ENCODE measurements at places on chromosomes 6 and 20.

DNA sequence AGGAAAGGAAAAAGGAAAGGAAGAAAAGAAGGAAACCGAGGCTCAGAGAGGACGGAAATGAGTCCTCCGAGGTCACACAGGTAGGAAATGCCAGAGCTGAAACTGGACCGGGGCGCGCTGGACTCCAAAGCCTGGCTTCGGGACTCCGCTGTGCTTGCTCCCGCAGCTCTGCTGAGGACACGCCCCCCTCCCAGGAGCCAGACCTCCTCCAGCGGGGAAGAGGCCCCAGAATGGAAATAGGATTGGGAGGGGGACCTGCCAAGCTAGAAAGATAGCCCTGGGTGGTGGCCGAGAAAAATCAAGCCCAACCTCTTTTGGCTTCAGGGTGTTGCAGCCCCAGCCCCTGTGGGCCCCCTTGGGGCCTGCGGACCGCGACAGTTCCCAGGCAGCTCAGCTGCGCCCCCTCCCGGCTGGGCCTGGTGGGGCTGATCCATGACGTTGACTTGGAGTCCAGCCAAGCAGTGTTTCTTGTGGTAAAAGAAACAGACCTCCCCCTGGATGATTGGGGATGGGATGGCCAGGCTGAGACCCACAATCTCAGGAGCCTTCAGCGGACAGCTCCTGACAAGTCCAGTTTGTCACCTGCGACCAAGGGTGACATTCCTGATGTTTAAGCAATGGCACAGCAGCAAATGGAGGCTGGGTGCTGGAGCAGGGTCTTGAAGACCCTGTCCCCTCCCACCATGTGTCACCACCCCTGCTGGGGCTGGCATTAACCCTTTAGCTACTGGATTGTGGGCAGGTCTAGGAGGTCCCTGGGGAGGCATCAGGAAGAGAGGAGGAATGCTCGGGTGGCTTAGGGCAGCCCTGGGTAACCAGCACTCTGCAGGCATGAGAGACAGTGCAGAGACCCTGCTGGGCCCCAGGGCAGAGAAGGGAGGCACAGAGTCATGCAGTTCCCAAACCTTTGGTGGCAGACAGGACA lies 55.4 kb downstream of the RIPOR3 start:
- no peak for DNase-seq

DNA sequence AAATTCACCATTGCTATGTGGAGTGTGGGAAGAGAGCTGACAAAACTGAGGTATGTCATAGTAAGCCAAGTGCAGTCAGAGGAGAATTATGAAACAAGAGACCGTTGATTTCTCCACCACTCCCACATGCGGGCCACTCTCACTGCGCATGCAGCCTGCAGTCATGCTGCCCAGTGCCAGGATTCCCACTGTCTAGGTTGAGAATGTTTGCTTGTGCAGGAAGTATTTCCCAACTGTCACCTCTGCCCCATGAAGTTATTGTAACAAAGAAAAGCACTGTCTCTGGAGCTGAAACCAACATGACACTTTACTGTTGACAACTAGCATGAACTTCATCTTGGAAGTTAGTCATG lies 18.7 kb upstream of the SFT2D1 start:
- no peak for DNase-seq

DNA sequence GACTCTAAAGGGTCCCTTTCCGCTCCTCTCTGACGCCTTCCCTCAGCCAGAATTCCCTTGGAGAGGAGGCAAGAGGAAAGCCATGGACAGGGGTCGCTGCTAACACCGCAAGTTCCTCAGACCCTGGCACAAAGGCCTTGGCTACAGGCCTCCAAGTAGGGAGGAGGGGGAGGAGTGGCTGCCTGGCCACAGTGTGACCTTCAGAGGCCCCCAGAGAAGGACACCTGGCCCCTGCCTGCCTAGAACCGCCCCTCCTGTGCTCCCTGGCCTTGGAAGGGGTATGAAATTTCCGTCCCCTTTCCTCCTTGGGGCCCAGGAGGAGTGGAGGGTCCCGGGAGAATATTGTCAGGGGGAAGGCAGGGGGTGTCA lies 2.7 kb downstream of the VEGFA start:
- no peak for DNase-seq

- DNase-seq = no peak
Observed at GRCh38 chr20:39462416-39462945, 500.3 kb downstream of the DHX35 start.

- no peak for DNase-seq
Observed at GRCh38 chr6:52555518-52556233, 21.2 kb downstream of the TRAM2 start.

GRCh38 chr6:53718597-53719460 lies 53.3 kb upstream of the KLHL31 start:
- DNase-seq = peak; percentile 19

DNA sequence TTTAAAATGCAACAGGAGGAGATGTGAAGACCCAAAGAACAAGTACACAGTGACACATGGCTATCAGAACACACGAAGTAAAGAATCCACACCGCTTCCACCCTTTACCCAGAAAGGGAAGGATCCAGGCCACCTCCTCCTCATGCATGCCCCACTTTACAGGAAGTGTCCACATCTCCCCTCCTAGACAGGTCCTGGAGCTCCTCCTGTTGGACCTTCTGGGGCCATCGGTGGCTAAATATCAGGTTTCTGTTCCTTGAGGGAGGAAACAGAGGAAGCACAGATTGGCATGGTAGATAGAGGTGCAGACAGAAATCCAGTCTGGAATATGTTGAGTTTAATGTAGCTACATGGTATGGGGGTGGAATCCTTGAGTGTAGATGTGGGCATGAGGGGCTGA lies 10.9 kb downstream of the NINL start:
- DNase-seq = no peak

- DNase-seq = no peak
Observed at GRCh38 chr6:98970469-98970868, 22.7 kb upstream of the FBXL4 start.

GRCh38 chr6:20417819-20418218 lies 16.1 kb downstream of the E2F3 start:
- no peak for DNase-seq

DNA sequence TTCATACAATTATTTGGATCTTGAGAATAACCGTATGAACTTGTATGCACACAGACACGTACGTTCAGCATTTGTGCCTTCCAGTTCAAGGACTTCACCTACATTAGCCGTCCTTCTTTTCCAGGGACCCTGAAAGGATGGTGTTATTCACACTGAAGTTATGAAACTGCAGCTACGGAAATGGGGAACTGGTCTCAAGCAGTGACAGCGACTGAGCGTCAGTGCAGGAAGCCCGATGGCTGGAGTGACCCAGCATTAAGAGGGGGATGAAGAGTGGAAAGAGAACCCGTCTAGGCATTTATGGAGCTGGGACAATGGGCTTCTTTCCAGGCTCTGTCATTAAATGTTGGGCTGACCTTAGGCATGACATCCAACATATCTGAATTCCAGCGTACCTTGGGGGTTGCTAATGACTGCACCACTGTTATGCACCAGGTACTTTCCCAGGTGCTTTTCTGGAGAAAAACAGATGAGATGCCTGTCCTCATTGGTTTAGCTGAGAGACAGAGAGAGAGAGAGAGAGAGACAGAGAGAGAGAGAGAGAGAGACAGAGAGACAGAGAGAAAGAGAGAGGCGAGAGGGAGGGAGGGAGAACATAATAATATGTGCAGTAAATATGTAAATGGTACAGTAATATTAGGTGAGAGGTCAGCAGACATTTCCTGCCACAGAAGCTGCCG lies 204.7 kb upstream of the EXOC2 start:
- no peak for DNase-seq

DNA sequence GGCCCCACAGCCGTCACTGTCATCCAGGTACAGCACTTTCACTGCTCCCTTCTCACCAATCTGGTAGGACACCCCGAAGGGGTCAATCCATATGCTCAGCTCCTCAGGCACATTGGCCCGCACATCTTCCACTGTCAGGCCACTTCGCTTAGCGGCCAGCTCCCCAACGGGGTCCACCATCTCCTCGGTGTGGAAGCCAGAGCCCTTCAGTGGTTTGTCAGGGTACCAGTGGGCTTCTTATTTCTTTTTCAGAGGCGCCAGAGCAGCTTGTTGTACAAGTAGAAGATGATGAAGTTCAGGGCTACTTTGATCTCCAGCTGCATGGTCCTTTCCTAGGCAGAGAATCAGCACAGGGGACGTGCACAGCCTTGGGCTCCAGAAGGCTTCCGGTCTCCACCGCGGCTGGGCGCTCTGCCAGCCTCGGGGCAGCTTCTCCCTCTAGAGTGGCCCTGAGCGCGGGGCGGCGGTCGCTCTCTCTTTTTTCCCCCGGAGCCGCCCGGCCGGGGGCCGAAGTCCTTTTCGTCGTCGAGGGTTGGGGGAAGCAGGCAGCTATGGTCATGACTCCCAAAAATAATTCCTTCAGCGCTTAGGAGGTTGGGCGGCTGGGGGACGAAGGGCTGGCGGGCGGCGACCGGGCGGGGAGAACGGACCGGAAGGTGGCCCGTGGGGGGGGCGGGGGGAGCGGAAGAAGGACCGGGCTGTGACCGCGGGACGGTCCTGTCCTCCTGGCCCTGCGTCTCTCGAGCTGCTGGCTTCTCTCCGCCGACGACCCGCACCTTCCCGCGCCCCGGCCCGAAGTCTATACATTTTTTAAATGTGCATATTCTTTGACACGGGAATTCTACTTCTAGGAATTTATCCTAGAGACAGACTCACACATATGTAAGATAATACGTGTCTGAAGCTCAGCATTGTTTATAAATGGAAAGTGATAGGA lies 6.5 kb upstream of the ZSCAN9 start:
- peak; percentile 74 for DNase-seq

GRCh38 chr6:112037783-112038216 lies 16.1 kb upstream of the CCN6 start:
- DNase-seq = peak; percentile 71

DNA sequence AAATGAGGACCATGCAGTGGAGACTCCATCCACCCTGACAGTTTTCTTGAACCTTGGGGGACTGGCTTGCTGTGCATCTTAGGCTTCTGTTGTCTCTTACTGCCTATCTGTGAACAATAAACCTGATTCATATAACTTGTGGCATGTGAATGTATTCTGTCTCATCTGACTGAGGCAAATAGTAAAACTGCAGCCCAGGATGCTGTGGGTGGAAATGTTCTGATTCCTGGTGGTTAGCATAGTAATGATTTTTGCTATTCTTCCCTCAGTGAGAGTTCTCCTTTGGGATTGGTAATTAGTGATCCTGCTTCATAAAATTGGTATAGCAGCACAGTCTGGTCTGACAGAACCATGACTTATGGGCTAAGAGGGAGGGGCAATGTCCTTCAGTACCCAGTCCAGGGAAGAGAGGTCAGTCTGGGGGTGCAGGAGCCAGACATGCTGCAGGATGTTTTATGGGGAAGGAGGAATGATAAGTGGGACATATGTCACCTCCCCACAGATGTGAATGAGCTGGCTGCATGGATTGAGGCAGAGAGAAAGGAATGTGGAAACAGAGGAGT lies 147.1 kb downstream of the OR2B2 start:
- no peak for DNase-seq

DNA sequence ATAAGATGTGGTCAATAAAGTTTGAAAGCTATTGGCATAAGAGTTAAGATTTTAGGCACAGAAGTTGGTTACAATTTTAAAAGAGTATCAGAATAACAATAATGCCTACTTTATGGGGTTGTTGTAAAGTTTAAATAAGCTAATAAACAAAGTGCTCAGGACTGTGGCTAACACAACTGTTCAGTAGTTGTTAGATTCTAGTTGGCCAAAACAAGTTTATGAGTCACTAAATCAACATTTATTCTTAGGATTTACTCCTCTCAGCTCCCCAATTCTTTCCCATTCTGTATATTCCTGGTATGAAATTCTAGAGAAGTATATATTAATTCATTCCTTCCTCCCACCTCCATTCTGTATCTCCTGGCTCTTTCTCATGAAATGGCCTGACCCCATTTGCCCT lies 14.5 kb downstream of the RMND1 start:
- DNase-seq = no peak

DNA sequence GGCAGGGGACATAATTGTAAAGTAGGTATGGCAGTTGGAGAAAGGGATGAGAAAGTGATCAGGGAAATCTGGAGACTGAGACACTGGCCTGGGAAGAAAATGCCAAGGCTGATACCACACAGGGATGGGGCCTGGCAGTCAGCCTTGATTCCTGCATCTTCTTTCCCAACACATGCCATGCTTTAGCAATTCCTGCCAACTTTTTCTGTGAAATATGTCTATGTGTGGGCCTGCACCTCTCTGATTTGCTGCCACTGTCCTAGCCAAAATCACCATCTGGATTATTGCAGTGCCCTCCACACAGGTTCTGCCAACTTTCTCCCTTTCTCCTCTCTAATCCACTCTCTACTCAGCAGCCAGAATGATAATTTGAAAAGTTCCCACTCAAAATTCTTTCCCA lies 759.8 kb upstream of the CITED2 start:
- no peak for DNase-seq
